ENCODE measurements at places on chromosomes 2 and 18.

DNA sequence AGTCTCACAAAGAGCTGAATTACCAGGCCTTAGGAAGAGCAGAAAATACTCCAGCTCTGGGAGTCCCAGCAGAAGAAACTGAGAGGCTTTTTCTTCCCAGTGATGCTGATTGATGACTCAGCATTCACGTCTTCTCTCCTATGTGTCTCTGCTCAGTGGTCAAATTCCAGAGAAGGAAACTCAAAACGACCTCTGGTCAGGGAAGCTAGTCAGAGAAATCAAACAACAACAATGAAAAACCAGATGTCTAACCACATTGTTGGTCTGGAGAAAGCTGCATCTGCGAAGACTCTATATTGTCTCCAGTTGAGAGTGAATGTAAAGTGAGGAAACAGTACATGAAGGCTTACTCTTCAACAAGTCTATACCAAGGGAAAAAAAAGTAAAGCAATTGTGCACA lies 28.6 kb upstream of the CERS6 start:
- no peak for DNase-seq

DNA sequence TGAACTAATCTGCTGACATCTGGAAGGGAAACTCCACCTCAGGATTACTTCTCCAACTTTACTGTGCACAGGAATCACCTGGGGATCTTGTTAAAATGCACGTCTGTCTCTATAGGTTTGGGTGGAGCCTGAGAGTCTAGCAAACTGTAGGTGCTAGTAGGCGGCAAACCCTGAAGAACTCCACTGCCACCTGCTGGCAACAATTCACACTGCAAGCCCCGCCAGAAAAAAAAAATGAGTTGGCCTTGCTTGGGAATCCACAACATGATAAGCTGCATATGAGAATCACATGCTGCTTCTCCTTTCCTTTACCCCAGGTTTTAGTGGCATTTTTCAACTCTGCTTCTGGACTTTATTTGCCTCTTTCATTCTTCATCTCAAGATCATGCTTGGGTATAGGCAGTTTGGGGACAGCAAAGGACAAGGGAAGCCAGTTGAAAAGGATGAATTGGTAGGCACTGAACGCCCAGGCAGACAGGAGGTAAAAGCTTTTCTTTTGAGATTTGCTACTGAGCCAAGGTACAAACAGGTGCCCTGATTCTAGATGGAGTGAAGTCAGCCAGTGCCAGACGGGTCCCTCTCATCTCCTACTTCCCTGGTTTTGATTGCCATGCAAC lies 88.8 kb downstream of the VIT start:
- DNase-seq = peak; percentile 33

DNA sequence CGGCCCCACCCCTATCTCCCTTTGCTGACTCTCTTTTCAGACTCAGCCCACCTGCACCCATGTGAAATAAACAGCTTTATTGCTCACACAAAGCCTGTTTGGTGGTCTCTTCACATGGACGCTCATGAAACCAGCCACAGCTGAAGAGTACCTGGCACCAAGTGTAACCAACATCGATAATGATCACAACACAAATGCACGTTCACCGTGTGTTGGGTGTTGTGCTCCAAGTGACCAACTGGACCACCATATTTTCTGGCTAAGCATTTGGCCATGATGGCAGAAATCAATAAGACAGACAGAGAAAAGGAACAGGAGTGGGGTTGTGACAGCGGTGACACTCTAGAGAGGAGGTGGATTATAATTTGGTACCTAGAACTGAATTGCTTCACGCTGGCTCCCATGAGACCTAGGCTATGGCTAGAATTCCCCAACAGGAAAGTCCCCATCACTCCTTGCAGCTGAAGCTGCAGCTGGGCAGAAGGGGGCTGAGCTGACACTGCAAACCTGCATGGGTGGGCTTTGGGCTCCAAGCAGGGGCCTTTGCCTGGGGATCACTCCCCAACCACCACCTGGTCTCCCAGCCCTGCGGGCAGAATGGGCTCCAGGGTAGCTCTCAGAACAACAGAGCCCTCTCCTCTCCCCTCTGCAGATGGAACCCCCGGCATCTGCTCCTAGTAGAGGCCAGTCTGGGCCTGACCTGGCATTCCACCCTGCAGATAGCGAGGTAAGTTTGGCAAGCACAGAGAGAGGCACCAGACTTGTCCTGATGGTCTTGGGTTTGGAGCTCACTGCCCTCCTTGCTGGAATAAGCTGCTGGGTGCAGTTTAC lies 14.6 kb upstream of the LRRFIP1 start:
- no peak for DNase-seq

DNA sequence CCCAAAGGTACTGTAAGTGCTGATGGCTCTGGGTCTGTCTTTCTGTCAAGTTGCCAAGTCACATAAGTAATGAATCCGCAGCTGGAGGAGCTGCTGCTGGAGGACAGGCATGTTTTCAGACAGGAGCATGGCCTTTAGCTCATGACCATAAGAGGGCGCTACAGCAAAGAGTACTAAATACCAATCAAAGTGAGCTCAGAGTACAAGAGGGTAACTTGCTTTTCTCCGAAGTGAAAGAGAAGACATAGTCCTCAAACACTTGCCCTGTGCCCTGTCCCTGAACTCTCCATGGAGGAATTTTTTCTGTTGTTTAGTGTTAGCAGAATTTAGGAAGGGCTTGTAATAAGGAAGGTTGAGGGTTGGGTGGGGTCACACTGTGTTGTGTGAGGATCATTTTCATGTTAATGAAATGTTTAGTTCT lies 58.0 kb upstream of the EML6 start:
- DNase-seq = no peak

GRCh38 chr2:113980946-113981345 lies 91.1 kb downstream of the ACTR3 start:
- DNase-seq = no peak

DNA sequence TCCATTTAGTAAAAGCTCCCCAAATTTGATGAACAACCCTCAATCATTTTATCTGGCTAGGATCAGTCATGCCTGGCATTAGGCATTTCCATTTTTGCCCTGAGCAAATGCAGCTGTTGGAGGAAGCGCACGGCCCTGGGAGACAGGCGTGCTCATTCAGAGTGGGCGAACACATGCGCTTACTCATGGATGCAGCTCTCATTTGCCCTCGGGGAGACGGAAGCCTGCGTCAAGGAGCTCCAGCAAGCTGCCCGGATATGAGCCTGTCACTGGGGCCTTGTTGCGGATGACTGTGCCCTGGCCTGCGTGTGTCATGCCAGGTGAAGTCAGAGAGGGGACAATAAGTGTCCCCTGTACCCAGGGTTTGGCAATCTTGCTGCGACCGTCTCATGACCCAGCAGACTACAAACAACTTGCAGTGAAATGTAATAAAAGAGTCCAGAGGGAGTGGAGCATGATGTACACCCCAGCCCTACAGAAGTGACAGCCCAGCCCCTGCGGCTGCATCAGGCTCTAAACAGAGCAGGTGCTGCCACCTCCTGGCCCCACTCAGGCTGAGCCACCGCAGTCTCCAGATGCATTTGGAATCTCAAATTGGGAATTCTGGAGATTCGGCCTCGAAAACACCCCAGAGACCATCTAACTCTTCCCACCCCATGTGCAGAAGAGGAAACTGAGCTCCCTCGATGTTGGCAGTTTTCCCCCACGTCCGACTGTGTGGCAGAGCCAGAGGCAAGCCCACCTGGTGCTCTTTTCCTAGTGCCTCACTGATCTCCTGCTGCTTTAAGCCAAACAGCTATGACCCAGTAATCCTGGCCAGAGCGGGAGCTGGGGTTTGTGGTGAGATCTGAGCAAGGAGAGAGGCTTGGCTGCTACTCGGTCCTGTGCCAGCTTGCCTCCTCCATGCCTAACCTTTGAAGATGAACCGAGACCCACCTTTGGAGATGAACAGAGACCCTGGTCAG lies 105.0 kb upstream of the ALK start:
- DNase-seq = no peak

Data from stimulated activated CD8-positive, alpha-beta memory T cell treated with anti-CD3 and anti-CD28 coated beads, Interleukin-12 subunit alpha, Interleukin-12 subunit beta, amount 100 ng/mL, for 4 hours (primary cell).